IMR-90 (cell line): ENCODE measurements at places on chromosomes 12 and 14. TPM values are rescaled to one million over a fixed set of nuclear protein-coding genes. Genes with fewer than 3 reads are reported as not detected.

GRCh38 chr14:59098377-59098776 is 90.1 kb upstream of the DAAM1 start:
- peak; percentile 98 for DNase-seq

Gene NXPH4
- 3.3 and 3.8 TPM in 2 replicates for polyA plus RNA-seq

Gene KIF21A
- polyA plus RNA-seq, result 0.34 and 0.38 TPM in 2 replicates

DNA sequence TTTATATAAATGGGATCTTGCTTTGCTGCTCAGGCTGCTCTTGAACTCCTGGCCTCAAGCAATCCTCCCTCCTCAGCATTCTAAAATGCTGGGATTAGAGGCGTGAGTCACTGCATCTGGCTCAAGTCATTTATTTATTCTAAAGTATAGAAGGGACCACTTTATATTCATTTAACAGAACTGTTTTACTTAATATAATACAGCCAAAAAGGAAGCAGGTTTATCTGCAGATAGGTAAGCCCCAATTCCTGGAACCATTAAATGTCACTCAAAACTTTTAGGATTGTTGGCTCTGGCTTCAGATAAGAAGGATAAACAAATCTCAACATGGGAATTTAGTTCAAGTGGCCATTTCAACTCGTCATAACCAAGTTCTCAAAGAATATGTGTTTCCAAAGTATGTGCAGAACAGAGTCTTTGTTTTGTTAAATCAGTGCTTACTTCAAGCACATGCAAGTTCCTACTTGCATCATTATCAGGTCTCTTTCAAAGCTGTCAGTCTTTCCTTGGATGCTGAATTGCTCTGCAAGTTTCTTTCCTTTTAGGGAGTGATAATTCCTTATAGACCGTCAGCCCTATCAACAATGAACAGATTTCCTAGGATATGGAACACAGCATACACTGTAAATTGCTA is 60.4 kb downstream of the KITLG start:
- peak; percentile 41 for DNase-seq

DNA sequence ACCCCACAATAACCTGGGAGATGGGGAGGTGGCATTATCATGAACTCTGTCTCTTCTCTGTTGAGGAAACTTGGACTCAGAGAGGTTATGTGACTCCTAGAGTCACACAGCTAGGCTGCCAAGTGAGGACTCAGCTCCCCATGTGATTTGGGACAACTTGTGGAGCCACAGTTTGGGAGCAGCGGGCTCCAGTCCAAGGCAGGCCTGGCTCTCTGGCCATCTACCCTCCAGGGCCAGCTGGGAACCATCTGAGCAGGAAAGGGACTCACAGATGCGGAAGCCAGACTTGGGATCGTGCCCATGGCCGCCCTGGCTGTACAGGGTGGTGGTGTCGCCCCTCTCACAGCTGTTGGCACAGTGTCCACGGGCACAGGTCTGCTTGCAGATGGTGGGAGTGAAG is 59.1 kb downstream of the ISCA2 start:
- peak; percentile 50 for DNase-seq
